ENCODE measurements at places on chromosomes 12 and 14.

DNA sequence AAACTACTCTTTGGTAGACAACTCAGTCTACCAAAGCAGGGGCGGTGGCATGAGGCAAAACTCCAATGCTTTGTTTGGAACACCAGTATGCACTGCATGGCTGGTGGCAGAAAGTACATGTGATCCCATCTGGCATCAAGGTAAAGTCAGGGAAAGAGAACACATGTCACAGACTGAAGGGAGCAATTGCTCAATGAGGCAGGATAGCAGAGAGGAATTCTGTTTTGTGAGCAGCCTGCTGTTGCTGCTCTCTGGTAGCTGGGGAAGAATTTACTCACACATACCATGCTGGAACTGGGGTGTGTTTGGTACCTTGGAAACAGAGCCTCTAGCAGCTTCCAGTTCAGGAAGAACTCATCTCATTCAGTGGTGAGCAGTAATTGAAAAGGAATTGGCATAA, 84.8 kb downstream of the HELB start:
- no peak for DNase-seq

DNA sequence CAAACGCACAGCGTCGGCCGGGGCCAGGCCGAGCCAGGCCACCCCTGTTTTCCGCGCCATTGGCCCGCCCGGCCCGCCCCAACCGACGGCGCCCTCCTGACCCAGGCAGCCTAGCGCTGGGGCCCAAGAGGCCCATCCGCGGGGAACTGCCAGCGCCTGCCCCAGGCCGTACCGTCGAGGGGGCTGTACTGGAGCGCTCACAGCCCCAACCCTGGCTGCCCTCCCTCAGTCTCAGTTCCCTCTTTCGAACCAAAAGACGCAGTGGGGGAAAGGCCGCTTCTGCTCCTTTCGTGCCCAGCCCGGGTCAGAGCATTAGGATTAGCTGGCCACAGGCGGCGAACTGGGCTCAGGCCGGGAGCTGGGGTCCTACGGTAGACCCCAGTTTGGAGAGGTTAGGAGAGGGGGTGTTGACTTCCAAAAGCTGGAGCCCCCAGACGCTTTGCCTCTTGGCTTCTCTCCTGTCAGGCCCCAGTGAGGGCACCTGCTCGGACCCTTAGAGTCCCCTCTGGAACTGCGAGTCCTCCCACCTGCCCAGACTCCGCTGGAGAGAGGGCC, 1.9 kb downstream of the NKX2-1 start:
- DNase-seq, result no peak

- no peak for DNase-seq
Measured at GRCh38 chr12:21416511-21417121, 20.8 kb upstream of the PYROXD1 start.

DNA sequence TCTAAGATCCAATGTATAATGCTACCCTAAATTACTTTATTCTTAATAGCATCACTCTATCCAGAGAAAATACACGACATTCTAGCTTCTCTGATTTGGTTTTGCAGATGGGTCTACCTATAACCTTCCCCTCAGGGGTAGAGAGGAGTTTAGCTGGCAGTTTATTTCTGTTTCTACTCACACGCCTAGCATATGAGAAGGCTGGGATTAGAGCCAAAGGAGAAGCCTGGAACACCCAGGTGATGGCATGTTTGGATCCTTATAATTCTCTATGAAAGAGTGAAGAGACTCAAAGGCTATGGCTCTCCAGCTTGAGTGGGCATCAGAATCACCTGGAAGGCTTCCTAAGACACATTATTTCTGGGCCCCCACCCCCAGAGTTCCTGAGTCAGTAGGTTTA, 131.3 kb downstream of the IGF1 start:
- DNase-seq, result no peak

GRCh38 chr14:32224737-32225377, 21.8 kb upstream of the RNU6-8 start:
- no peak for DNase-seq

DNA sequence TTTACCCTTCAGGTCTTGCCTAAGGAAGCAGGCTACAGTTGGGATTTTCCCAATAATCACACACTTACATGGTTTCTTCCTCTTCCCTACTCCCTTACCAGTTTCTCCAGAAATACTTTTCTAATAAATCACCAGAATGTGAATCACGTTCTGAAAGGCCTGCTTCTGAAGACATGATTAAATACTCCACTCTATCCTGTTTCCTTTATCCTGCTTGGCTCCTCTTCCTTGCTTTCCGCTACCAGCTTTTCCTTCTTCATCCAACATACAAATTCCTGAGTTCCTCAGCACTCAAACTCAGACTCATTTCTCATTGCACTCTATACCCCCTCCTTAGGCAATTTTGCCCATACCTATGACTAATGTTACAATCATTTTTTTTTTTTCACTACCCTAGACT, 118.3 kb downstream of the MGAT4C start:
- DNase-seq, result no peak

DNA sequence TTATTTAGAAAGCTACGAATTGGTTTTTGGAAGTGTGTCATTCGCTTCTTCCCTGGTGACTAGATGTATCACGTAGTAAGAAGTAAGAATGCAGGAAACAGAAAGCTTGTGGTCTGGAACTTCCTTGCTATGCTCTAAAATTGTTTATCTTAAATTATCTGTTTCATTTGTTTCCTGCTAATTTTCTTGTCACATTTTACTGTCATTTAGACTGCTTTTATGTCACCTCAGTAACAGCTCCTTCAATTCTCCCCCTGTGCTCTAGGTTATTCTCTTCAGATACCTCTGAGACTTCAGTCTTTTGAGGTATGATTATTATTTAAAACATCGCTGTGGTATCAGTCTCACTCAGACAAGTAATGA, 699 bp upstream of the CD69 start:
- DNase-seq, result no peak

DNA sequence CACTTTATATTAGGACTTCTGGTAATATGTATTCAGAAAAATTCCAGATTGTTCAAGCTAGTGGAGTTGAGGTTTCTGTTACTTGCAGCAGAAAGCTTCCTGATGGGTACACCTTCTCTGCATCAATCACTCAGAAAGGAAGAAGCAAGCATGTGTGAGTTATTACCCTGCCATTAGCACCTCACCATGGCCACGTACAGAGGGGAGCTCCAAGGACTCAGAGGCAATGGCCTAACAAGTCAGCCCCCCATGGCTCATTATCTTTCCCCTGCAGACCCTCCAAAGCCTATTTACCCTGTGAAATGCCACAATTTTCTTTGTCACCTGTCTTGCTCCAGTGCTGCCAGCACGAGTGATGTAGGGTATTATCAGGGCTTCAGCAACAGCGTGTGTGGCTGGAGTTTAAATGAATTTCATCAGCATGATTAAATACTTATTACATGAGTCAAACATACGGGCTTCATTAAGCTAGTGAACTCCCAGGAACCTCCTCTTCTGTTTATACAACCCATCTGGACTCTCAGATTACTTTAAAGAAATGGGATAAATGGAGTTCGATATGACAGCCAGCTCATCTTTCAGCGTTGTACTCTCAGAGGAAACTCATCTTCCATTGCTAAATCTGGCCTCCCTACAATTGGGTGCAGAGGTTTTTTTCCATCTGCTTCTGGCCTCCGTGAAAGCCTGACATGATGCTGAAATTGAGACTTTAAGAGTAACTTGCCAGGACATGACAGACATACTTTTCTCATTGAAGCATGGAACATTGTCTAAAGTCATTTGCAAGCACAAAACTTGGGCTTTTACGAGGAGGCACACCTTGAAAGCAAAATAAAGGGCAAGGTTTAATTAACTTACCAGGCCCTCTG, 135.9 kb downstream of the TMEM30B start:
- DNase-seq, result no peak

- no peak for DNase-seq
Measured at GRCh38 chr12:55717011-55718007, 1.5 kb downstream of the BLOC1S1 start.

- no peak for DNase-seq
Measured at GRCh38 chr14:93230539-93230938, 23.5 kb downstream of the UBR7 start.
